GM23338 (cell line): ENCODE measurements at places on chromosomes 7 and 10. TPM values are rescaled to one million over a fixed set of nuclear protein-coding genes. Genes with fewer than 3 reads are reported as not detected.
A peak's percentile ranks its signal among the peaks of the same experiment; 100 is the strongest.

Gene TRPV6
- total RNA-seq: 0.43 and 0.80 TPM in 2 replicates

Gene DNAH11
- total RNA-seq: 4.7 and 9.3 TPM in 2 replicates

Gene HOXA13
- not detected in 2 replicates for total RNA-seq

Gene BAIAP2L1
- total RNA-seq: 37.2 and 38.3 TPM in 2 replicates

Gene NME8
- total RNA-seq: 0.14 TPM in 1 of 2 replicates, not detected in the other

Gene TLX1
- not detected in 2 replicates for total RNA-seq

Gene SLC35B4
- total RNA-seq: 24.6 and 29.7 TPM in 2 replicates

Gene SPDYE5
- not detected in 2 replicates for total RNA-seq

Gene TMEM270
- total RNA-seq: not detected in 2 replicates

- DNase-seq: no peak
- no peaks in the 10 kb centered on the region for H3K36me3 ChIP-seq
- no peak overlapping the region for H3K4me3 ChIP-seq
Measured at GRCh38 chr7:73717025-73717807, 2.3 kb downstream of the STX1A start.

GRCh38 chr10:121573538-121573941 lies 24.7 kb downstream of the FGFR2 start:
- no peaks in the 10 kb centered on the region for H3K36me3 ChIP-seq
- H3K27me3 ChIP-seq: no peaks in the 10 kb centered on the region
- no peak for DNase-seq
- H3K4me1 ChIP-seq: peaks cover 82% of the 10 kb centered on the region
- H3K4me3 ChIP-seq: 0 out of 2 replicates have a peak overlapping the region, but pooled peaks have one; percentile 26

DNA sequence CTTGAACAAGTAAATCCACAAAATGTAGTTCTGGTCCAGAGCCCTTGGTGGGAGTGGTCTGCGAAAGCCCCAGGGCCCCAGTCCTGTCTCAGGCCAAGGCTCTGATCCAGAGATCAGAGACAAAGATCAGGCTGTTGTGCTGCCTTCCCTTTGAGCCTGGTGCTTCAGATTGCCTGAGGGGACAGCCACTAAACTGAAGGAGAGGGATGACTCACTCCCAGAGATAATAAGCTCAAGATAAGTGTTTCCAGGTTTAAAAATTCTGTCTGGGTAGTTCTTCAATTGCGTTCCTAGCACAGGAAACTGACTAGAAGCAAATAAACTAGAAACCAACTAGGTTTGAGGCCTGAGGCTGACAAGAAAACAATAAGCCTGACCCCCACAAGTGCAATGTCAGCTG lies 190.2 kb downstream of the RAMP3 start:
- no peaks in the 10 kb centered on the region for H3K36me3 ChIP-seq
- no peaks in the 10 kb centered on the region for H3K4me1 ChIP-seq
- DNase-seq: no peak
- H3K27ac ChIP-seq: no peak overlapping the region
- H3K4me3 ChIP-seq: no peak overlapping the region
- H3K27me3 ChIP-seq: no peaks in the 10 kb centered on the region

GRCh38 chr7:75872073-75872782 lies 6.6 kb upstream of the RHBDD2 start:
- no peak for DNase-seq
- no peaks in the 10 kb centered on the region for H3K4me1 ChIP-seq
- H3K27me3 ChIP-seq: no peaks in the 10 kb centered on the region
- H3K4me3 ChIP-seq: no peak overlapping the region
- H3K36me3 ChIP-seq: no peaks in the 10 kb centered on the region

GRCh38 chr10:100327007-100327717 lies 2.9 kb downstream of the PKD2L1 start:
- H3K27me3 ChIP-seq: no peaks in the 10 kb centered on the region
- H3K27ac ChIP-seq: no peak overlapping the region
- no peak for DNase-seq
- H3K4me1 ChIP-seq: no peaks in the 10 kb centered on the region
- H3K4me3 ChIP-seq: no peak overlapping the region

GRCh38 chr10:58064714-58065528 lies 202.8 kb downstream of the IPMK start:
- peaks cover 16% of the 10 kb centered on the region for H3K4me1 ChIP-seq
- H3K27ac ChIP-seq: no peak overlapping the region
- DNase-seq: peak; percentile 74
- no peaks in the 10 kb centered on the region for H3K36me3 ChIP-seq
- H3K27me3 ChIP-seq: no peaks in the 10 kb centered on the region

DNA sequence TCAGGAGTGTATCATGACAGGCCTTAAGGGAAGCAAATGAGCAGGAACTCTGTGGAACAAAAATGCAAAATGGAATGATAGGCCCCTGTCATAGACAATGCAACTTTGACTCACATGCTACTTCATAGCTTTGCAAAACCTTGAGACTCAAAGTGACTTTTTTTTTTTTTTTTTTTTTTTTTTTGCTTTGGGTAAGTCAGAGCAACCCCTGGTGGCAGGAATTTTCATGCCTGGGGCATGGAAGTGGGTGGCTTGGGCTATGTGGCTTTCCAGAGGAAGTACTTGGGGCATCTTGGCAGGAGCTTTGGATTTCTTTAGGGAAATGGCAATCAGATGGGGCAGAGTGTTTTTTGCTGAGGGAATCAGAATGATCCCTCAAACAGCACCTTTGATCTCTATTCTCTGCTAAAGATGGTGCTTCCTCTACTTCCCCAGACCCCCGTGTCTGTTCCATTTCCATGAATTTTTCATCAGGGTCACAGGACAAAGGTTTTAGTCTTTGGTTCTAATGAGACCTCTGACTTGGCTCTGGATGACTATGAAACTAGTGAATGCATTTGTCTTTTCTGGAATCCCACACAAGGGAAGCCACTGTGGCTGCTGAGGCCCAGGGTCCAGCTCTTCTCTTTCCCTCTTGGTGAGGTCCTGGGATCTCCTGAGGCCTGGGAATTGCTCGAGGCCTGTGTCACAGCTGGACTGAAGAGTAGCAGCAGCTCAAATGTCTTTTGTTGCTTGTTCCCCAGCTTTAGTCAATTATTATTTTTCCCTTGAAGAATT lies 62.8 kb downstream of the TACC2 start:
- peak; percentile 92 for DNase-seq
- H3K27ac ChIP-seq: no peak overlapping the region
- H3K4me3 ChIP-seq: no peak overlapping the region
- no peaks in the 10 kb centered on the region for H3K27me3 ChIP-seq

DNA sequence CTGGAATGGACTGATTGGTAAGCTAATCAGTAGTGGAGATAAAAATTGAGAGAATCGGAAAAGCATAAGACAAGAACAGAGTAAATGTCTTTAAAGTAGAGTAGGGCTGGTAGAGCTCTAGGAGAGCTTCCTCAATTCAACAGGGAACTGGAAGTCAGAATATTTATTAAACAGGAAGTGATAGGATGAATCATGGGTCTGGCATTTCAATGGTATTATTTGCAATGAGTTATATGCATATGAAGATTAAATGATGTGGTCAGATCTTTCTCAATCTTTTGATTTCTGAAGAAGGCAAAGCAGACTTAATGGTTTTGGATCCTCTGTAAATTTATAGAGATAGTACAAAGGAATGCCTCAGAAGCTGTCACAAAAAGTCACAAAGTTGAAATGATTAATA lies 349.0 kb downstream of the HPSE2 start:
- no peak for DNase-seq
- no peak overlapping the region for H3K27ac ChIP-seq
- H3K36me3 ChIP-seq: no peaks in the 10 kb centered on the region
- H3K4me3 ChIP-seq: no peak overlapping the region
- H3K27me3 ChIP-seq: no peaks in the 10 kb centered on the region
- H3K4me1 ChIP-seq: no peaks in the 10 kb centered on the region

DNA sequence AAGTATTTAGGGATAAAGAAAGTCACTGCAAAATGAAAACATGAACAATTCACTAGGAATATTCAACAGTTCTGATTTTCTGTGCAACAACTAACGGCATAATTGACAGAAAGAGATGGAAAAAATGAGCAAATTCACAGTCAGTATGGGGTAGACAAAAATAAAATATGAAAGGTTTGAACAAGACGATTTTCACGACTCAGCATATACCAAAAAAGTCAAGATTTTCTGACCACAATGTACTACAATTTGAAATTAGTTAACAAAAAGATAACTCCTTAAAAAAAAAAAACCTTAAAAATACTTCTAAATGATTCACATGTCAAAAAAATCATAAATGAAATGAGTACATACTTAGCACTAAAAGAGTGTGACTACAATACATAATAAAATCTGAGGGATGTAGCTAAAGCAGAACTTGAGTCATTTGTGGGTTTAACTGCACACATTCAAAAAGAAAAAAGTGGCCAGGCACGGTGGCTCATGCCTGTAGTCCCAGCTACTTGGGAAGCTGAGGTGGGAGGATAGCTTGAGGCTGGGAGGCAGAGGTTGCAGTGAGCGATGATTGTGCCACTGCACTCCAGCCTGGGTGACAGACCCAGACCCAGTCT lies 22.6 kb upstream of the MTURN start:
- no peaks in the 10 kb centered on the region for H3K36me3 ChIP-seq
- no peak overlapping the region for H3K27ac ChIP-seq
- no peaks in the 10 kb centered on the region for H3K4me1 ChIP-seq
- DNase-seq: no peak
- H3K27me3 ChIP-seq: no peaks in the 10 kb centered on the region

DNA sequence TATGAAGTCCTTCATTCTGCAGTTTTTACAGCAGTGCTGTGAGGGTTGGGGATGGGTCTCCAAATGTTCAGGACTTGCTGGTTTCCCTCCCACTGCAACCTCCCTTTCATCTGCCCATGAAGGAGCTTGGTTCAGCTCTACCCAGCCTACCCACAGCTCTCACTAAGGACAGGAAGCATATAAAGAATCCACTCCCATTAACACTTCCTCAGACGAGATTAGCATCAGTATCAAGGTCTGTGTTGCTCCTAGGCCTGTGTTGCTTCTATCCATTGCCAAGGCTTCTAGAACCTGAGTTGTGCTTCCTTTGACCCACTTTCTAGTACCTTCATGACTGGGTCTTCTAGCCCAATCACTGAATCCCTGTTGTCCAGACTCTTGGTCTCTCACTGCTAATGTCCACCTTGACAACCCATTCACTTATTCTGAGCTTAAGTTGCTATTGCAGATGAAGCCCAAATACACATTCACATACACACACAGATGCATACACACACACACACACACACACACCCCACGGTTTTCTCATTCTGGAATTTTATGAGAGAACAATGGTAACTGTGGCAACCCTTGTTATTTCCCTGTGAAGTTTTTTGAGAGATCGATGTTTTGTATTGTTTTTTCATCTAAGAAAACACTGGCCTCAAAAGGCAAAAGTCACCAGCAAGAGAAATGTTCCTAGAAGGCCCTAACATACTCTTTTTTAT lies 248.1 kb downstream of the MTERF1 start:
- H3K27ac ChIP-seq: no peak overlapping the region
- H3K4me3 ChIP-seq: no peak overlapping the region
- no peaks in the 10 kb centered on the region for H3K27me3 ChIP-seq
- H3K36me3 ChIP-seq: no peaks in the 10 kb centered on the region
- DNase-seq: no peak

GRCh38 chr10:54063514-54063913 lies 737.5 kb downstream of the PCDH15 start:
- no peaks in the 10 kb centered on the region for H3K27me3 ChIP-seq
- H3K36me3 ChIP-seq: no peaks in the 10 kb centered on the region
- H3K27ac ChIP-seq: no peak overlapping the region
- no peaks in the 10 kb centered on the region for H3K4me1 ChIP-seq
- H3K4me3 ChIP-seq: no peak overlapping the region

- H3K36me3 ChIP-seq: peaks cover 51% of the 10 kb centered on the region
- H3K27ac ChIP-seq: no peak overlapping the region
- H3K27me3 ChIP-seq: no peaks in the 10 kb centered on the region
- H3K4me1 ChIP-seq: no peaks in the 10 kb centered on the region
- H3K4me3 ChIP-seq: no peak overlapping the region
- DNase-seq: no peak
Measured at GRCh38 chr7:6026820-6027311, 4.3 kb upstream of the ANKRD61 start.

GRCh38 chr10:103791858-103792257 lies 63.5 kb downstream of the SH3PXD2A start:
- no peaks in the 10 kb centered on the region for H3K4me1 ChIP-seq
- no peak overlapping the region for H3K27ac ChIP-seq
- no peaks in the 10 kb centered on the region for H3K27me3 ChIP-seq
- H3K4me3 ChIP-seq: no peak overlapping the region

GRCh38 chr7:13551503-13551902 lies 438.0 kb downstream of the ETV1 start:
- H3K27ac ChIP-seq: no peak overlapping the region
- no peaks in the 10 kb centered on the region for H3K36me3 ChIP-seq
- H3K27me3 ChIP-seq: no peaks in the 10 kb centered on the region

DNA sequence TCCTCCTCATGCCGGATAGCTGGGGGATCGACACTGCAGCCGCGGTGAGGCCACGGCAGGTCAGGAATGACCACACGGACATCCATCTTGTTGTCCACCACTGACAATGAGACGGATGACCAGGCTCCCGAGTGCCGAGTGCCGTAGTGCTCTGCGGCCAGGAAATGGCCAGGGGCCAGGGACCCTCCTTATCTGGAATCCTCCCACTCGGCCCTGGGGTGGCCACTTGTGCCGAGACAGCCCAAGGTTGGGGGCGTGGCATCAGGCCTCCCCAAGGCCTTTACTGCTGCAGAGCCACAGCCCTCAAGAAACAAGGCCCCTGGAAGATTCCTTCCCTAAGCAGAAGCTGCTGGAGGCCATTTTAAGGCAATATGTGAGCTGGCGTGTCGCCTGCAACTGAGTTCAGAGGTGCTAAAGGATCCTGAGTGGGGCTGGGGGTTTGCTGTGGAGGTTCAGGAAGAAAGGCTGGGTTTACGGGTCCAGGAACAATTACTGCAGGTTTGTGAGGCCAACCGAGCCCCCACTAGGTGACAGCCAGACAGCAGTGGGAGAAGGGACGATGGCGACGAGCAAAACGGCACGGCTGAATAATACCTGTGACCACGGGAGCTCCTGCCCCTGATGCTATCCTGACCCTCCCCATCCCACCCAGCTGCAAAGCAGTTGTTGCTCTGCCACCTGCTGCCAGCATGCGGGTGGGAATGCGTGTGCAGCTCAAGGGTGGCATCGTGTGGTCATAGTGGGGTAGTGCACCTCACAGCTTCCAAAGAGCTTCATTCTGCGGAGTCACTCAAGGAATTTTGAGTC lies 31.6 kb upstream of the LEP start:
- H3K4me1 ChIP-seq: peaks cover 8% of the 10 kb centered on the region
- no peak overlapping the region for H3K27ac ChIP-seq
- peaks cover 19% of the 10 kb centered on the region; the same call in 1 of the 2 replicates for H3K27me3 ChIP-seq
